ENCODE measurements at places on chromosomes 12 and 14.

GRCh38 chr12:88625356-88625755 lies 45.1 kb upstream of the KITLG start:
- no peak for DNase-seq

DNA sequence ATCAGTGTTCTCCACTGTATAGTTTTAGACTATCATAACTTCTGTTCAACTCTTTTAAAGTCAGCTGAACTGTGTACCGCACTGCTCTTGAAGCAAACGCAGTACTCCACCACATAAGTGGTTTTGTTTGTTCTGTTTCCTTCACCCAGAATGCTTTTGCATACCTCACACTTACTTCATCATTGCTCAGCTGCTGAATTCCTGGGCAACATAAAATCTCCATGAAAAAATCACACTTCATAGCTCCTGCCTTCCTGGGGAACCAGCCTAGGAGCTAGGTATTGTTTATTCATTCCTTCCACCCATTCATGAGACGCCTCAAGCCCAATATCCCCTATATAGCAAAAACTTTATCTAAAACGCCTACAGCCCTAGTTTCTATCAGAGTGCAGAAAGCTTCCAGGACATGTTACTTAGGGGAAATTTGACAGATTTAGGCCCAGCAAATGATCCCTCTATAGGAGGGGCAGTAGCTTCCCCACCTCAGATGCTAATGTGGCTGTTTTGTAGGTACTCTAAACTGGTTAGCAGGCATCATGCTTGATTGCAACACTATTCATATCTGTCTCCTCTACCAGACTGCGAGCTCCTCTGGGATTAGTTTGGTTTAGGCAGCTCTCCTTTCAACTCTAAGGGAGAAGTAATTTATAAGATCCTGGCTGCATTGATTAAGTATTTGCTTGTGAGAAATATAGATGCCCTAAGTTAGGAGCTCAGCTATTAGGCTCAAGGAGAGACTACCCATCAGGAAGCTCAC lies 44.5 kb downstream of the LRRC9 start:
- DNase-seq: no peak

- no peak for DNase-seq
Observed at GRCh38 chr12:84463741-84464495, 448.7 kb downstream of the SLC6A15 start.

GRCh38 chr14:95157327-95158189 lies at the start of gene DICER1:
DICER1 (minus strand) TSS chr14:95157529; CDS start chr14:95133458, 24,071 bp downstream.
- DNase-seq: peak; percentile 89

DNA sequence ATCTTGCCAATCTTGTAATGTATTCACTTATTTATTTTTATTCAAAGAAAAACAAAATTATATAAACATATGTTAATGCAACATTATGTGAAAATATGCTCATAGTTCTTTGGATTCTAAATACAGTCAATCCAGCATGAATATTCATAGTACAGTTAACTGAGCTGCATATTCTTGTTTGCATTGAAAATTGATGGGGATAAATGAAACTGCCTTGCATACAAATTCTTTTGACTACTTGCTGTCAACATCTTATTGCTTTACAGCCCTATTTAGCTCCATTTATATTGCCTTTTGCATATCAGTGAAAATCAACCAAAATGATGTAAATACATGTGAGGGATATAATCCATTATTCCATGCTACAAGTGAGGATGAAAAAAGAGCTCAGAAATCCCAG lies 135.3 kb downstream of the CCER1 start:
- DNase-seq: no peak

- no peak for DNase-seq
Observed at GRCh38 chr14:101625336-101626097, 64.2 kb downstream of the DIO3 start.

GRCh38 chr12:2054091-2055018 lies 1.6 kb downstream of the CACNA1C start:
- no peak for DNase-seq

DNA sequence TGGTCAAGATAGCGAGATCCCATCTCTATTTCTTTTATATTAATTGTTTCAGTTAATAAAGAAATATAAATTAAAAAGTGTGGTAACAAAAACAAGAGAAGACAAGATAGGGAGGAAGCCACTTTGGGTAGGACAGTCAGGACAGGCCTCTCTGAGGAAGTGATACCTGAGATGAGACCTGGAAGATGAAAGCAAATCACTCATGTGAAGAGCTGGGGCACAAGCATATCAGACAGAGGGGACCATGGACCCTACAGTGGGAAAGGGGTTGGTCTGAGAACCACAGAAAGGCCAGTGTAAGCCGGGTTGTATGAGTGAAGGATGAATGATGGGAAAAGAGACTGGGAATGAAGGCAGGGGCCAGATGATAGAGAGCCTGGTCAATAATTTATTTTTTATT lies 1.8 kb upstream of the MED6 start:
- no peak for DNase-seq

Data from thoracic aorta (tissue), 2 donors.